Vagina (tissue), 2 donors: ENCODE measurements at places on chromosomes 5 and 9.

DNA sequence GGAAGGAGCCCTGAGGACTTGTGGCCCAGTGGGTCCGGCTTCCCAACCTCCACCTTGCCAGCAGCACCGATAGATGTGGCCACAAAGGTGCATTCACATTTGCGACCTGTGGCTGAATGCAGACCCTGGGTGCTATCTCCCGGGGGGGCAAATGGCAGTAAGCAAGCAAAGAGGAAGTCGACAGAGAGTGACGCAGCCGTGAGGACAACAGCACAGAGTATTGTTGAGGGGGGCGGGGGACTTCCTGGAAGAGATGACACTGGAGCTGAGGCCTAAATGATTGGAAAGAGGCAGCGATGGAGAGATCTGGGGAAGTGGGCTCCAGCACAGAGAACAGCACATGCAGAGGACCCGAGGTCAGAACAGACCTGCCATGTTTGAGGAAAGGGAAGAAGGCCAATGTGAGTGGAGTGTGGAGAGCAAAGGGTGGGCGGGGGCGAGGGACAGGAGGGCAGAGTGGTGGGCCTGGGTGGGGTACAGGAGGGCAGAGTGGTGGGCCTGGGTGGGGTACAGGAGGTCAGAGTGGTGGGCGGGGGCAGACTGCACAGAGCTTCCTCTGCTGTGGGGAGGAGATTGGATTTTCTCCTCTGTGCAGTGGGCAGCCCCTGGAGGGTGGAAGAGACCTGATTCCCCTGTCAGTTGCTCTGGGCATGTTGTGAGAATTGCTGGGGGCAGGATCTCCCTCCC lies 42.6 kb downstream of the ADAMTS2 start:
- DNase-seq, result no peak

- DNase-seq, result no peak
Observed at GRCh38 chr5:179858241-179858585, 404 bp downstream of the MRNIP start.

DNA sequence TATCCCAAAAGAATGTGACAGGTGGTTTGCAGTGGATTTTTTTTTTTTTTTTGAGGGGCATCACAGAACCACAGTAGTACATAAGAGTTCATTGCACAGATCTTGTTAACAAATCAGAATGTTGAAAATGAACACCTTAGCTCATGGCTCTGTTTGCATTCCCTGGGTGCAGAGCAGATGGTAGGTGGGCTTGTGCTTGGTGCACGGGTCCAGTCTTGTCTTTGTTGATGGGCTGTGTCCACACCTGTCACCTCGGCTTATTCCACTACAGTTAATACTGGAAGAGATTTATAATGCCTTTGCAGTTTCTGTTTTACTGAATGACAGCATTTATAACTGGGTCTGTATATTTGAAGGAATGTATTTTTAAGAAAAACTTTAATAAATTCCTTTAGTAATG lies 146.6 kb downstream of the KDM4C start:
- no peak for DNase-seq

DNA sequence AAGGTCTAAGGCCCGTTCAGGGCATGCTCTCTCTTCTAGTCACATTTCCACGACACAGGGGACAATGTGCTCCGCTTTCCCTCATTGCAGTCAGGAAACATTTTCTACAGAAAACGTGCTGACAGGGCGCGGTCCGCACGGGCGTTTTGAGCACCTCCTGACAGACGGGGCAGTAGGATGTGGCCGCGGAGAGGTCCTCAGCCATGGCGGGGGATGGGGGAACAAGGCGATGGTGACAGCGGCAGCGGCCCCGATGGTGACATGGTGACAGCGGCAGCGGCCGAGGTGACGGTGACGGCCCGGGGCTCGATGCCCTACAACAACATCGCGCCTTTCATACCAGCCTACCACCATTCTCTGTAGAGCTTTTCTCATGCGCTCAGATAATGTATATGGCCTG lies 4.1 kb downstream of the PLPP1 start:
- DNase-seq, result no peak

DNA sequence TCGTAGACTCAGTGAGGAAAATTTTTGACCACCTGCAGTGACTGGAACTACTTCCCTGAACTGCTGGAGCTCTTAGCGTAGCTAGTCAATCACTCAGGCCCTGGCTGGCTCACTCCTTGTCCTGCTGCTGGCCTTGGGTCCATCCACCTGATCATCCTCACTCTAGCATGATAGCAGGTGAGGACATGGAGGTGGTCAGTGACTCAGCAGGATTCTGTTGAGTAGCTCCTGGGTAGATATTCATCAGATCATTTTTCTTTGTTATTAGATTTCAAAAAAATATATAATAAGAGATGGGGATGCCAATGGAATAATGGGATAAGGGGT lies 25.0 kb upstream of the SEMA4D start:
- no peak for DNase-seq

DNA sequence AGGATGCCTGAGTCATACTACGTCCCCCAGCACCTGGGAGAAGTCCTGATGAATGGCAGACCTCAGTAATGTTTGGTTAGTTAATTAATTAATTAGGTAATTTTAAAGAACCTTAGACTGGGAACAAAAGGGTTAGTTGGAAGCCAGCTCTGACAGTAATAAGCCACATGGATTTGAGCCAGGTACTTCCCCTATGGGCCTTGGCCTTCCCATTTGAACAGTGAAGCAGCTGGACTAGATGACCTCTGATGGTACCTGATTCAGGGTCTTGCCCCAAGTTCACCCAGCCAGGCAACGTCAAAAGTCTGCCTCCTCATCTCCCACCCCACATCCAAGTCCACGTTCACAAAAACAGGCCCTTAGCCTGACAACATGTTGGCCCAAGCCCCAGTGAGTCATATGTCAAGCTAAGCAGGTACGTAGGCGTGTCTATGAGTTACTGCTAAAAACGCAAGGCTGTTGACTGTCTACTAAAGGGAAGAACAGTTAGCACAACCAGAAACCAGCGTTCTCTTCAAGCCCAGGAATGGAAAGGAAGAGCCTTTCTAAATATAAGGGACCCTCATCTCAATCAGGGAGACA lies 303.2 kb downstream of the ACTL7B start:
- DNase-seq, result no peak

DNA sequence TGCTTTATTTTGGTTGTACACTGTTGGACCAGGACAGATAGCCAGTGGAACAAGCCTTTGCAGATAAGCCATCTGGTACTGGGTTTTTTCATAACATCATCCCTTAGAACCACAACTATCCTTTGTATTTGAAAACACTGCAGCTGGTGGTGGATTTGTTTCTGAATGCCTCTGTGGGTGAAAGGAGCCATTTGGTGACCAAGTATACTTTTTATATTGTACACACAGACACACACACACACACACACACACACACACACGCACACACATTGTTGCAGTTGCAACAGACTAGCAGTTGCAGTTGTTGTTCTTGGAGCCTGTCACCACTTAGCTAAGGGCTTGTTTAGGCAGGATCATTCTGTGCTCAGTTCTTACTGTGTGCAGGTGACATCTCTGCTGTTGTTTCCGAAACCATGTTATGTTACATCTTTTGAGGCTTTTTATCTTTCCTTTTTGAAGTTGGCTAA lies 22.9 kb upstream of the CAVIN4 start:
- no peak for DNase-seq

DNA sequence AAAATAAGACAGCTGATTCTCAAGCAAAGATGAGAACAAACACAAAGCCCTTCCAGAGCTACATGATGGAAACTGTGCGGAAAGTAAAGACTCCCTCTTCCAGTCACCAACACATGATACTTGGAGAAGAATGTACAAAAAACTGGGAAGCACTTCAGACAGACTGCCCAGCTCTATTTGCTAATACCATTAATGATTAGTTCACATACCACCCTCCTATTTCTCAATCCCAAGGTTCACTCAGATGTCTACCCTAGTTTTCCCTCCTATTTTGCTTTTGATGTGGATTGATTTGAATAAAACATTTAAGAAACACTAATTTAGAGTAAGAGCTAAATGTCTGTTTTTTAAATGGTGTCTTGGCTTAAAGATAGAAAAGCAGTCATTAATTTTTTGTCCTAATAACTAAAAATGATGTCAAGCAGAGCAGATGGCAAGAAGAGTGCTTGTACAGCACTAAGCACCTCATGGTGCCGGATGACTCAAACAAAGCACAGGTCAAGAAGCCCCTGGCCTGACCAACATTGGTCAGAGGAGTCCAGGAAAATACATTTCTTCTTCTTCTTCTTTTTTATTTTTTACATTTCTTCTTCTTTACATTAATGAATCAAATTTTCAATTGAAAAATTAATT lies 639.4 kb downstream of the PDE4D start:
- no peak for DNase-seq
